RPMI7951 (cell line): ENCODE measurements at places on chromosomes 16 and 17.

DNA sequence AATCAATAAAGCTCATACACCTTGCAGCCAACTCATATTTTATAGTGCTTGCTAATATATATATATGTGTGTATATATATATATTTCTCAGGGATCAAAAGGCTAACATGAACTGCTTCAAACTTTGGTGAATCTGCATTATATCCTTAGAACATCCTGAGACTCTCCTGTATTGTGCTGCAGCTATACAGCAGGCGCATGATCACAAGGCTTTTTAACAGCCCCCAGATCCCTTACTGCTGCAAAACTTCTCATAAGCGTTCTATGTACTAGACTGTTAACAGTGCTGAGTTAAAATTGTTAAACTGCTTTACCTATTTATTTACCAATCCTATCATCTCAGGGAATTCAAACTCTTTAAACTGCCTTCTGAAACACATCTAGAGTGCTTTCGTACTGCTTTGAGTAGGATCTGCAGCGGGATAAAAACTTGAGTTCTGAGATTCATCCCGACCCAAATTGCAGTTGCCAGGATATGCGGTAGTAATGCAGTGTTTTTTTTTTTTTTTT is 1.3 kb downstream of the GPATCH8 start:
- DNase-seq = peak; percentile 6

GRCh38 chr17:50721194-50722010 is 2.0 kb downstream of the LUC7L3 start:
- no peak for DNase-seq

DNA sequence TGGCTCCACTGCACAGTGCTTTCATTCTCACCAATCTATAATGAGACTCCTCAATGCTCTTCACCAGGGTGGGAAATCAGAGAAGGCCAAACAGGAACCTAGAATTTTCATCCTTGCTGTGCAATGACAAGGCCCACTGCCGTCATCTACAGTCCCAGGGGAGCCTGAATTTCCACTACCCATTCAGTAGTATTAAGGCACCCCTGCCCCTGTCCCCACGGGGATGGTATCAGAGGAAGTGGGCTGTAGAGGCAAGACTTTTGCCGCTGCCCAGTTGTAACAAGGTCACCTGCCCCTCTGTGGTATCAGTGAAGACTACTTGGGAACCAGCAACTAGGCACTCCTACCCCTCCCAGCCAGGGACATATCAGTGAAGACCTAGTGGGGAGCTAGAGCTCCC is 104.5 kb downstream of the C16orf78 start:
- DNase-seq = no peak

DNA sequence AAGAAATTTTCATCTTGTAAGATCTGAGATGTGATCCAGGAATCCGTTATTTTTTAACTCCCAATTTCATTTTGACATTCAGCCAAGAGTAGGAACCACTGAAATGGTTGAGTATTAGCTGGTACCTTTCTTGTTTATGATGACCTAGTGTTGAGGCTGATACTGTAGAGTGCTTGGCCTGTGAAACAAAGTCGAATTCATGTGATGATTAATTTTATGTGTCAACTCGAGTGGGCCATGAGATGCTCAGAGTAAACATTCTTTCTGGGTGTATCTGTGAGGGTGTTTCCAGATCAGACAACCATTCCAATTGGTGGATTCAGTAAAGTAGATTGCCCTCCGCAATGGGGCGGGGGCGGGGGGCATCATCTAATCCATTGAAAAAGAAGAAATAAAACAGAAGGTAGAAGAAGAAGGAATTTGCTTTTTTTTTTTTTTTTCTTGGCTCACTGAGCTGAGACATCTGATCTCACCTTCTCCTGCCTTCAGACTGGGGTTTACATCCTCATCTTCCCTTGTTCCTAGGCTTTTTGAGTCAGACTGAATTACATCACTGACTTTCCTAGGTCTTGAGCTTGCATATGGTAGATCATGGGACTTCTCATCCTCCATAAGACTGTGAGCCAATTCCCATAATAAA is 264.6 kb upstream of the KCNJ16 start:
- DNase-seq = no peak

DNA sequence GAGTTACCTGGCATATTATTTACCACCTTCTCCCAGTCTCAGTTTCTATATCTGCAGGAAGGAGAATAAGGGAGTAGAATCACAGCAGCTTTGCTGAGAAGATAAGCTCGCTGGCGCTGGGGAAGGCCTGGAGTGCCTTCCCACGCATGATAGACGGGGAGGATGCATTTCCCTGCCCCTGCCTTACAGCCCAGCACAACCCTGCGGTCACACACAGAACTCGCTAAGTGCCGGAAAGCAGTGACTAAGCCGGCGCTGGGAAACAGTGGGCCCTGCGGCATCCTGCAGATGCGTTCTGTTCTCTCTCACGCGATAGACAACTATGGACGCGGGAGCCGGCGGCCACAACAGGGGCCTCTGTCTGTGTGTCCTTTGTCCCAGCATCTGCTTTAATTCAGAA is 4.8 kb downstream of the CA5A start:
- DNase-seq = peak; percentile 99

DNA sequence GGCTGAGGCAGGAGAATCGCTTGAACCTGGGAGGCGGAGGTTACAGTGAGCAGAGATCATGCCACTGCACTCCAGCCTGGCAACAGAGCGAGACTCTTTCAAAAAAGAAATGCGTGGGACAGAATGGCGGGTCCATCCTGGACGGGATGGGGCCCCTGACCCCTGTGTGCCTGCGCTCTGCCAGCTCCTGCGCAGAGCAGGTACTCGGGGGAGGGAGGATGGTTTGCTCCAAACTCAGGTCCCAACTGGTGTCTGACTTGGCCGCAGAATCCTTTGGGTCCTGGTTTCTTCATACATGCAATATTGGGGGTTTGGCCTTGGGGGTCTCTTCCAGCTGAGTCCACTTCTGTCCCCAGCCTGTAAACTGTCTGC is 10.4 kb downstream of the CHMP6 start:
- no peak for DNase-seq

DNA sequence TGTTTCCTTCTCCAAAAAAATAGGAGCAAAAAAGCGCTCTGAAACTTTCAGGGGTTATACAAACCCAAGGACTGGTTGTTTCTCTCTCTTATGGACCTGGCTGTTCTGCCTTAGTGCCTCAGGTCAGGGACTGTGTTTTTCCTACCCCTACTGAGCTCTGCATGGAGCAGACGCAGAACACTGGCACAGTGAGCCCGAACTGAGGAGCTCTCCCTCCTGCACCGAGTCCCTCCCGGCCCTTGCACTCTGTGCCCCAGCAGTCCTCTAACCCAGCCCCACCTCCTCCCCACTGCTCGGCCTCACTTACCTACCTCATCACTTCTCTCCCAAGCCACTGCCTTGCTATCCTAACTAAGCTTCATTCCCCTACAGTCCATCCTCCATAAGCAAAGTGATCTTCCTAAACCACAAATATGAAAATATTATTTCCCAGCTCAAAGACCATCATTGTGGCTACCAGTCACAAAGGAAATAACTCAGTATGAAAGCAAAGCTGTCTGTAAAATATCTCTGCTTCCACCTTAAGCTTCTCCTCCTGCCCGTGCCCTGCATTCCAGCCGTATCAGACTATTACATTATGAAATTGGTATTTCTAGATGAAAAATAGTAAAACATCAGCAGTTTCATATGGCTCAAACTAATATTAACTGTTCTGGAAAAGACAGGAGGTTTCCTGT is 13.6 kb downstream of the MEIOB start:
- no peak for DNase-seq

GRCh38 chr16:62392698-62393097 is 356.5 kb upstream of the CDH8 start:
- no peak for DNase-seq

DNA sequence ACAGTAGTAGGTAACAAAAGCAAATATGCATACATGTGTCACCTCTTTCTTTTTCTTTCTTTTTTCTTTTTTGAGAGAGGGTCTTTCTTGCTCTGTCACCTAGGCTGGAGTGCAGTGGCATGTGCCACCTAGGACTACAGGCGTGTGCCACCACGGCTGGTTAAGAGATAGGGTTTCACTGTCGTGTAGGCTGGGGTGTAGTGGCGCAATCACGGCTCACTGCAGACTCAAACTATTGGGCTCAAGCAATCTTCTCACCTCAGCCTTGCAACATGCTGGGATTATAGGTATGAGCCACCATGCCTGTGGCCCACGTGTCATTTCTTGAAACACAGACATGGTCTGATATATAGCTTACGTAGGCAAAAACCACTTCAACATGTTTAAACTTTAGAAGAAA is 397.7 kb upstream of the PMFBP1 start:
- DNase-seq = no peak

DNA sequence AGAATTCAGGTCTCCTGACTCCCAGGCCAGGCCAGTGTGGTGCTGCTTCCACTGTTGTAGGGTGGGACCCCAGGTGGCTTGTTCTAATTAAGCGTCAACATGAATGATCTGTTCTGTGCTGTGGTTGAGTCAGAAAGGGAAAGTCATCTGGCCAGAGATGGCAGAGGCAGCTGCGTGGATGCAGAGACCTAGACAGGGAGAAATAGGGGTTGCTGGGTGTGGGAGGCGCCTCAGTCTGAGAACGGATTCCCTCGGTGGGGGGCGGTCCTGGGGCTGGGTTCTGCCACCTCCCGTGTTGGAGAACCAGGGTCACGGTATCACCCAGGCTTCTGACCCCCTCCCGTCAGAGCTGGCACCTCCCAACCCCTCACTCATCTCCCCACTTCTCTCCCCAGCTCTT is 5.6 kb downstream of the FBRS start:
- no peak for DNase-seq

GRCh38 chr17:11293480-11293879 is 52.5 kb downstream of the SHISA6 start:
- no peak for DNase-seq

DNA sequence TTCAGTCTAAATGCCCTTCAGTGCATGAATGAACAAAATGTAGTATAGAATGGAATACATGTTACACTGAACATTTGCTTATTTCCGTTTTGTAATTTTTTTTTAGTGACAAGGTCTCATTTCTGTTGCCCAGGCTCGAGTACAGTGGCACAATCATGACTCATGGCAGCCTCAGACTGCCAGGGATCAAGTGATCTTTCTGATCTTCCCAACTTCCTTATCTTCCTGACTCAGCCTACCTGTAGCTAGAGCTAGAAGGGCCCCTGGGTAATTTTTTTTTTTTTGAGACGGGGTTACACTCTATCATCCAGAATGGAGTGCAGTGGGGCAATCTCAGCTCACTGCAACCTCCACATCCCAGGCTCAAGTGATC is 7.3 kb upstream of the SLX4 start:
- DNase-seq = peak; percentile 41

GRCh38 chr16:87233928-87234327 is 83.3 kb downstream of the C16orf95 start:
- peak; percentile 39 for DNase-seq

- no peak for DNase-seq
Measured at GRCh38 chr17:77602883-77603640, 355.4 kb upstream of the TNRC6C start.

- DNase-seq = no peak
Measured at GRCh38 chr16:74680681-74681080, 14.0 kb upstream of the RFWD3 start.

GRCh38 chr17:67456889-67457288 is 79.8 kb downstream of the PITPNC1 start:
- no peak for DNase-seq

DNA sequence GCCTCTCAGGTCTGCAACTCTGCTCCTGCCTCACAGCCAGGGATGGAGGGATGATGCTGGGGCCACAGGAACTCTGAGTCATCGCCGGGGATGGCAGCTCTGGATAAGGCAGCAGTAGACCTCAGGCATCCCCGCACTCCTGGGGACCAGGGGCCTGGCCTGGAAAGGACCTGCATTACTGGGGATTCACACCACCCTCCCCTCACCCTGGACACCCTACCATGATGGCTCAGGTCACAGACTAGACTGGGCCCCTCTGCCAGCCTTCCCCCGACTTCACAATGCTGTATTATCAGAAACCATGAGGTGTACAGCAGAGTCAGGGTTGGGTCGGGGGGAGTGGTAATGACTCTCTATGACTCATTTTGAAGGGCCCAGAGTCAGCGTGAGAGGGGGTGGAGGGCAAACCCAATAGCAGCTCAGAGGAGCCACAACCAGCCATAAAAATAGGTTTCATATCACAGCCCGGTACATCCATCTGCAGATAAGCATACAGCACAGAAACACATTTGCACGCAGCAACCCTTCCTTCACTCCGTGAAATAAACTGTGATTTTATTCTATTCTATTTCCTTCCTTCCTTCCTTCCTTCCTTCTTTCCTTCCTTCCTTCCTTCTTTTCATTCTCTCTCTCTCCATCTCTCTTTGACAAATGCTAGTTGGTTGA is 28.8 kb downstream of the DYNLRB2 start:
- peak; percentile 50 for DNase-seq

DNA sequence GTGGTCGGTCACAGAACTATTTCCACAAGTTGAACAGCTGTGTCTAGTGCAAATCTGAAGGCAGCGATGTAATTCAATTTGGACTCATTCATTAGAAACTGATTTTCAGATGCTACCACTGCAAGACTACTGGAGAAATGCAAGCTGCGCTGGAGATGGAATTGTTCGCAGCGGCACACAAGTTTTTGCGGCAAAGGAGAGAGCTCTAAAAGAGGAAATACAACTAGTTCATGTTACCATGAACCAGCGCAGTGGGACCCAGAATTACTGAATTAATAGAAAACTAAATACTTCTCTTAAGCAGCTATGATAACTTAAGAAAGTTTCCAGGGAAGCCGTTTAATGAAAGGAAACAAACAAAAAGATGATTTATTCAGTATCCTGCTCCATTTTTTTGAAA is 1.9 kb downstream of the CREBBP start:
- DNase-seq = no peak

GRCh38 chr16:24609740-24610415 is 70.5 kb downstream of the RBBP6 start:
- peak; percentile 52 for DNase-seq

DNA sequence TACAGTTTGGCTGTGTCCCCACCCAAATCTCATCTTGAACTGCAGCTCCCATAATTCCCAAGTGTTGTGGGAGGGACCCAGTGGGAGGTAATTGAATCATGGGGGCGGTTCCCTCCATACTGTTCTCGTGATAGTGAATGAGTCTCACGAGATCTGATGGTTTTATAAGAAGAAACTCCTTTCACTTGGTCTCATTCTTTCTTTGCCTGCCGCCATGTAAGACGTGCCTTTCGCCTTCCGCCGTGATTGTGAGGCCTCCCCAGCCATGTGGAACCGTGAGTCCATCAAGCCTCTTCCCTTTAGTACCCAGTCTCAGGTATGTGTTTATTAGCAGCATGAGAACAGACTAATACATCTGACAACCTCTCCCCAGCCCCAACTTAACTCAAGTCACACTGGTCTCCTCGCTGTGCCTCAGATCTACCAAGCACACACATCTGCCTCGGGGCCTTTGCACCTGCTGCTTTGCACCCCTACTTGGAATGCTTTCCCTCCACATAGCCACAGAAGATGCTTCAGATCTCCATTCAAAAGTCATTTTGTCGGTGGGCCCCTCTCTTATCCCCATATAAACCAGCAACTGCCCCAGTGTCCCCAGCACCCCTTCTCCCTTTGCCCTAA is 74.4 kb downstream of the RPH3AL start:
- no peak for DNase-seq
